ENCODE measurements at places on chromosomes 6 and 20.

DNA sequence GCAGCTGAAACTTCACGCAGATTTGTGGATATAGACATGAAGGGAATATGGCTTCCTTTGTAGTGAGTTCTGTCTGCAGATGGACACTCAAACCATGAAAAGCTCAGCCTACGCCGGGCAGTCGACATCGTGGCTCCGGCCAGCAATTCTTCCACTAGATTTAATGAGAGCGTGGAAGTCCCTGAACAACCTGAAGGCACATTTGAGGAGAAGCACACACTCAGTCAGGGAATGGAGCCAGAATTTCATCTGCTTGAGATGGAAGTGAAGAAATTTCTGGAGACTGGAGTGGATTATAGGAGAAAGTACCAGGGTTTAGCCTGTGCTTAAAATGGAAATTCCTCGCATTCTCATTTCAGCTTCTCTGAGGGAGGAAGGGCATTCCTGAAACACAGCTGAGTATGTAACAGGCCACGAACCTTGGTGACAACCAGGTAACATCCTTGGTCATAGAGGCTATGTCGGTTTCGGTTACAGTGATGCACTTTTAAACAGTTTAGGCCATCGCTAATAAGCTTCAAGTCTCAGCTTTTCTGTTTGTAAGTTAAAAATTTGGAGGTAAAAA lies 80.5 kb upstream of the AGPAT4 start:
- DNase-seq, result no peak

DNA sequence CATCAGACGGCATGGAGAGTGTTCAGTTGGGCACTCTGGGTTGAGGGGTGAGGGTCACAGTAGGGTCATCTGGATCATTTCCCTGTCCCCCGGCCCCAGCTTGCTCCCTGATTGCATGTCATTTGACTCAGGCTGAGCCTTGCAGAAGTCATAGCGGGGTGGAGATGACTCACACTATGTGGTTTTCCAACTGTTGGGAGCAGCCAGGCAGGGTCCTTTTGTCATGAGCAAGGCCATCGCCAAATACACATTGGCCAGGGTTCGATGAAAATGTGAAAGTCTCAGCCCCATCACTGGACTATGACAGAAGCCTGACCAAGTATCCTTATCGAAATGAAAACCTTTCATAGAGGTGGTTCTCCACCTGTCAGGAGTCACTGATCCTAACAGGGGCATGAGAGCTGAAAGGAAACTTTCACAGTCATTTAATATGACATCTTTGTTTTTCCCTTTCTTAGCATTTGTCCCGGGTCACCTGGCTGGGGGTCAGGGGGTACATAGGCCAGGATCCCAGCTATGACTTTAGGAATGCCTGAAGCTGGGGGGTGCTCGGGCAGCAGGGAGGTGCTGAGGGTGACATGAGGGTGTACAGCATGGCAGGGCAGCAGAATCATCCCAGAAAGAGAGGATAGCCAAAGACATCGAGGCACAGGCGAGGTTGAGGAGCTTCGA lies 70.2 kb upstream of the CD93 start:
- peak; percentile 48 for DNase-seq

- DNase-seq, result no peak
Observed at GRCh38 chr6:109834595-109835437, 143.3 kb upstream of the GPR6 start.

GRCh38 chr6:127267646-127268625 lies 1.3 kb downstream of the RNF146 start:
- no peak for DNase-seq

GRCh38 chr6:5904532-5904931 lies 102.2 kb downstream of the NRN1 start:
- DNase-seq, result no peak

DNA sequence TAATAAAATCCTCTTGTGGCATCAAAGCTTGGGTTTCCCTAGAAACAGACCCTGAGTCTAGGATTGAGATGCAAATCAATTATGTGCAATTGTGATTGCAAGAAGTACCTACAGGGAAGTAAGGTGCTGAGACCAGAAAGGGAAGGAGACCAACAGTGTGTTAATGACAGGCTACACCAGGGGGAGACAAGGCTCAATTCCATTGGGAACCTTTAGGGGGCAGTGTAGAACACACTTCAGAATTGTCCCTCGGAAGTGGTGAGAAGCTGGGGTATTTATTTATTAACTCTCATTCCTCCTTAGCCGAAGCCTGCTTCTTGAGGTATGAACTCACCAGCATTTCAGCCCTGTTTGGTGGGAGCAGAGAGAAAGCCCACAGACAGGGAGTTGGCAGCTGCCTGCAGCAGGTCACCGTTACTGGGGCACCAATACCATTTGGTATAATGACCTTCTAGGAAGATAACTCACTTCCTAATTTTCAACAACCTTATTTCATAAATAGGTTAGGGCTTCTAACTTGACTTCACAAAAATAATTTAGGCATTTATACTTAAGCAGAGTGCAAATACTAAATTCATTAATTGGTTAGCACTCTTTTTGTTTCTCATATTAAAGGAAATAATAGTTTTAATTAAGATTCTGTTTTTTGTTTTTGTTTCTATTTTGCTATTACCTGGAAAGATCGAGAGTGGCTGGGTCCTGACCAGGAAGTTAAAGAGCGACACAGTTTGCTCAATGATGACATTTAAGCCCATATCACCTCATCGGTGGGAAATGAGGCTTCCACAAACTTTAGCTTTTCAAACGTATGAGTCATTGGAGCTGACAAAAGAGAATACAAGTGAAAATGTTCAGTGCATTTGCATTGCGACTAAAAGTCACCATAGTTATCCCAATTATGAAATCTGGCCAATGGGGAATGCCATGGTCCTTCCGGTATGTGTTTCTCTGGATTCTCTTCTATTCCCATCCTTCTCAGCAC lies 94.8 kb downstream of the BTBD3 start:
- DNase-seq, result peak; percentile 58

DNA sequence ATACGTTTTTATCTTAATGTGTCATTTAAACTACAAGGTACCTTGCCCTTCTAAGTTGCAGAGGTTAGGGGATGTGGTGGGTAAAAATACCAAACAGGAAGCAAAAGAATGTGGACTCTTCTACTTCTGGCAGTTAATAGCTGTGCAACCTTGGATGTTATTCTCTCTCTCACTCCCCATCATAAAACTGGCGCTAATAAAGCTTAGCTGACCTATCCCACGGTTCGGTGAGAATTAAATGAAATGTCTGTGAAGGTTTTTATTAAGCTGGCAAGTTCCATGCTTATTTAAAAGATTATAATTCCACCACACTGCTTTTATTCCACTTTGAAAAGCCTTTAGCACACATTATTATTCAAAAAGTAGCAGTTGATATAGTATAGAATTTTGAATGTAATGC lies 127.8 kb upstream of the SLC22A23 start:
- no peak for DNase-seq

DNA sequence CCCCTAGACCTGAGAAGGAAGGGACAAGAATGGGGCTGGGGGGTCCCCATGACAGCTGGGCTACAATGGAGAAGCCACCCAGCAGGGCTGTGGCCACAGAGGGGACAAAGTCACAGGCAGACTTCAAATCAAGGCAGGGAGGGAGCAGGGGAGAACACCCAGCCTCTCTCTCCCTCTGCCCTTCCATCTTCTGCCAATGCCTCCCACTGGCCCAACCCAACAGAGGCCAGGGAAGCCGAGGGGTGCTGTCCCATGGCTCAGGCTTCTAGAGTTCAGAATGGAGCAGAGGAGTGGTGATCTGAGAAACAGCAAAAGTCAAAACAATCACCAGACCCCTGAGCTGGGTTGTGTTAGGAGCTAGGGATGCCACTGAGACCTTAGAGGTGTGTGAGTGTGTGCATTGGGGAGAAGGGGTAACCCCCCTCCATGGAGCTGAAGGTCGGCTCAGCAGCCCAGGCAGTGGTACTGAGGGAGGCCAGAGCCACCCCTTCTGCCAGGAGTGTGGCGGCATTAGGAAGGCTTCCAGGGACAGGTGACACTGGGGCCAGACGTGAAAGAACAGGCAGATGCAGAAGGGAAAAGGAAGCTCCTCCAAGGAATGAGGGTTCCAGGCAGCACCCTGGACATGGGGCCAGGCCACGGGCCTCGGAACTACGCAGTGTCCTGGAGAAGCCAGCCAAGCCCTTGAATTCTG lies 12.0 kb downstream of the GLP1R start:
- no peak for DNase-seq

- no peak for DNase-seq
Observed at GRCh38 chr6:113830140-113830539, 27.0 kb upstream of the MARCKS start.

DNA sequence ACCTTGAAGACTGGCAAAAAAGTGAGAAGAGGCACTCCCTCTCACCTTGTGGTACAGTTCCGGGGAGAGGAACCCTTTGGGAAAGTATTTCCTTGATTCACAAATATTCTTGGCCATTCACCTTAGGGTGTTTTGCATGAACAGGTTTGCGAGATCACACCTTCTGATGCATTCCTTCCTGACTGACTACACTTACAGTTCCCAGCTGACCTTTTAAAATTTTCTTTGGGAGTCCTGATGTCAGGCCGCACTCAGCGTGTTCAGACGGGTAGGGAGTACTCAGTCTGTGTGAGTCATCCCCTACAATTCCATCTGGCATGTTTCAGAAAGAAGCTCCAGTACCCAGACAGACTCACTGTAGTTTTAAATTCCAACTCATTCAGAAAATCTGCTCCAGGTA lies 1.7 kb downstream of the ADGRF4 start:
- no peak for DNase-seq

- no peak for DNase-seq
Observed at GRCh38 chr6:16803294-16804200, 42.3 kb upstream of the ATXN1 start.

DNA sequence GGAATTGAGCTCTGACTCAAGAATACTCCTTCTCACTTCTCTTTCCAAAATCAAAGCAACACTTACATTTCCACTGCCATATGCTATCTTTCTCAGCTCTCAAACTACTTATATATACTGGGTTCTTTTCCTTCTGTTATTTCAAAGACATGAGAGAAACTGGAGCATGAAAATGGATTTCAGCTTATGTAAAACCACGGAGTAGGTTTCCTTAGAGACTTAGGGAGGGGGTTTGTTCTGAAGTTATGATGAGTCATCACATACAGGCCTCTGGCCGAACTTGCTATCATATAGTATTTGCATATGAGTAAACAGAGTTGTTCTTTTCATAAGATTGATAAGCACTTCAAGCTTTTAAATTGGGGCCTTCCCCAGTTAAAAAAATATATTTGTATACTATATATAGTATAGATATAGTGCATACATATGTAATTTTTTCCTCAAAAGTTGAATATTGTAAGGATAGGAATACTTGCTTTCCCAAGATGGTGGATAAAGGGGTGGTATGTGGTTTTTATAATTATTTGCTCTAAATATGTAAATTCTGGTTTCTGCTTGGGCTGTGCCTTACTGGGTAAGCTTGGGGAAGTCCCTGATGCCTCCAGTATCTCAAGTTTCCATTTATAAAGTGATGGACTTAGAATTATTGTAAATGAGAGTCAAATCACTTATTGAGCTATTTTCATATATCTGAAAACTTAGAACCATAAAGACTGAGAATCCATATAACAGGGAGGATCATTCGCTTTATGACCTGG lies 273.9 kb downstream of the RFPL4B start:
- no peak for DNase-seq

DNA sequence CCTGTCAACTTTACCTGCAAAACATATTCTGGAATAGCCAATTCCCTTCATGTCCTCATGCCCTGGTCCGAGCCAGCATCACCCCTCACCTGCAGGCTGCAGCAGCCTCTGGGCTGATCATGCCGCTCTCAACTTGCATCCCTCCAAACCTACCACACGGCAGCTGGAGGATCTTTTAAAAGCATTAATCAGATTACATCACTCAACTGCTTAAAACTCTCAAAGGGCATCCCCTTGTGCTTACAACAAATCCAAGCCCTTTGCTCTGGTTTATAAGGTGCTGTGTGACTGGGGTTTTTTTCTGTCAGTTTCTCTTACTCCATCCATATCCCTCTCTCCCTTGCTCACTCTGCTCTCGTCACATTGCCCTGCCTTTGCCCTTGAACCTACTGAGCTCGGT lies 24.0 kb downstream of the CD40 start:
- DNase-seq, result no peak

- DNase-seq, result peak; percentile 14
Observed at GRCh38 chr20:32871627-32872160, 13.0 kb downstream of the EFCAB8 start.

DNA sequence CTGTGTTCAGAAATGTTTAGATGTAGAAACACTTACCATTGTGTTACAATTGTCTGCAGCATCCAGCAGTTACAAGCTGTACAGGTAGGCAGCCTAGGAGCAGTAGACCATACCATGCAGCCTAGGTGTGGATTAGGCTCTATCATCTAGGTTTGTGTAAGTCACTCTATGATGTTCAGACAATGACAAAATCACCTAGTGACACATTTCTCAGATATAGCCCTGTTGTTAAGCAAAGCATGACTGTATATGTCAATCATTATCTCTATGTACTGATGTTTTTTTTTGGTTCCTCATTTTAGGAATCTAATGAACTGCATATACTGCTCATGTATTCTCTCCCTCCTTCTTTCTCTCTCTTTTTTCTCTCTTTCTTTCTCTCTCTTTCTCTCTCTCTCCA lies 22.2 kb downstream of the CST8 start:
- DNase-seq, result no peak

GRCh38 chr6:4059115-4059777 lies 19.7 kb downstream of the FAM217A start:
- peak; percentile 7 for DNase-seq

DNA sequence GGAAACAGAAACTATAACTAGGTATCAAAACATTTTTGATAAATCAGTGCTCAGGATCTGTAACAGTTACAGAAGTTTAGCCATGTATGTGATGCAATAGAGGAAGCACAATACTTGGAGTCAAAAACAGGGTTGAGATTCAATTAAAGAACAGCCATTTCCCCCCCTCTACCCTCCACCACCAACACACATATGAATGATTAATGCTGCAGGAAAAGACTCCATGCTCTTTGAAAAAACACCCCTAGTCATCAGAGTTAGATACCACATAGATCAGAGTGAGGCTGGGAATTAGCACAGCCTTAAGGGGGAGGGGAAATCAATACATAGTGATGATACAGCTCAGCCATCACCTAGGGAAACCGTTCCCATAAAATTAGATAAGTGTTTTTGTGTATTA lies 108.9 kb upstream of the EMILIN3 start:
- DNase-seq, result no peak

DNA sequence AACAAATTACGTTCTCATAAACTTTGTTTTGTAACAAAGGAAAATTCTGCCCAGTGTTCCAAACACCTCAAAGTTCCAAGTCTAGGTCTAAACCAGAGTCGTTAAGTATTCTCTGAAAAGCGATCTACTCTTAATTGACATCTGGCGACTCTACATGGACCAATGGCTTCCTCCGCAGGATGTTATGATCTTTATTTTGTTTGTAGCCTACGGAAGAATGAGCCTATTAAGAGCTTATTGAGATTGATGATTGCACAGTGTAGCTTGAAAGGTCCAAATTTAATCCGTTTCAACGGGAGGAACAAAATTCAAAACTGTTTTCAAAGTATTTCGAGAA lies 61.1 kb downstream of the FAM217A start:
- peak; percentile 30 for DNase-seq

GRCh38 chr6:148998704-148999103 lies 251.9 kb downstream of the UST start:
- DNase-seq, result no peak

GRCh38 chr6:5085648-5086293 lies 630 bp downstream of the PPP1R3G start:
- DNase-seq, result no peak

- DNase-seq, result no peak
Observed at GRCh38 chr20:48849779-48850178, 22.0 kb upstream of the PREX1 start.

GRCh38 chr20:2396241-2396814 lies 15.6 kb downstream of the TGM6 start:
- DNase-seq, result no peak

- DNase-seq, result no peak
Observed at GRCh38 chr6:132498638-132499037, 14.3 kb downstream of the STX7 start.

All from GDM1 (cell line).